Osteocyte (in vitro differentiated cells): ENCODE measurements at places on chromosomes 4 and X.

GRCh38 chr4:185718578-185719499 is 93.2 kb downstream of the SORBS2 start:
- no peaks in the 10 kb centered on the region for H3K27me3 ChIP-seq
- H3K27ac ChIP-seq: no peak overlapping the region
- no peak overlapping the region for H3K4me3 ChIP-seq
- peaks cover 11% of the 10 kb centered on the region for H3K4me1 ChIP-seq

DNA sequence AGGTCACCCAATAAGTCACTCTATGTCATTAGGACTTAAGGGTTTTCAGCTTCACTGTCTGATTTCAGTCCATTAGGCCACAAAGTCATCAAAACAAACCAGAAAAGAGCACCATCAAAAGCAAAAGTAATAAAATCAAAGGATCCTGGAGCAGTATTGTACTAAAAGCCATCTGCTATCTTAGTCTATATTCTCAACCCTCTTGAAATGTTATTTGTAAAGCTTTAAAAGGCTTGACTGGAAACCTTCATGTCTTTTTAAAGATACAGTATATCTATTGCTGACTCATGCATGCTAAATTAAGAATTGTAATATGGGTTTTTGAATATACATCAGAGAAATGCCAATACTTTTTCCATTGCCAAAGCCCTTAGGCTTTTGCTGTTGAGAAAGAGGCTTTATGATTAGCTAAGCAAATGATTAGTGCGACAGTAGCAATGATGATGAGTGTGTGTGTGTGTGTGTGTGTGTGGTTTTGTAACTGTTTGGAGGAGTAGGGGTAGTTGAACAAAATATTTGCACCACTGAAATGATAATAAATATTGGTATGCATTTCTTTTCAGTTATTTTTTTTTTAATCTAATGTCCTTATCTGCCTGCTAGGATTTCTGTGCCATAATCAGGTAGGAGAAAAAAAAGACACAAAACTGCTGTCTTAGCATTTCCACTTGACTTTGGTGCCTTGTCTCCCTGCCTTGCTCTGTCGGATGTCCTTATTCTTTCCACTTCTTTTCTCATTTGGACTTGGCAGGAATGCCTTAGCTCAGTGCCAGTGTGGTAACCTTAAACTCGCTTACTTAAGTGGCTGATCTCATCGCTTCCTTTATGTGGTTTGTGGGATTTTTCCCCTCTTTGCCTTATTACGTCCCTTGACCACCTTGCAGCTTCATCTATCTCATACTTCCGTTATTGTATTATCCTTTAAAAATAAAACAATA is 119.7 kb downstream of the PCDH7 start:
- H3K27me3 ChIP-seq: no peaks in the 10 kb centered on the region
- no peaks in the 10 kb centered on the region for H3K36me3 ChIP-seq
- H3K4me3 ChIP-seq: peak overlapping the region; percentile 9
- no peak for DNase-seq
- peak overlapping the region; percentile 74 for H3K27ac ChIP-seq
- peaks cover 71% of the 10 kb centered on the region for H3K4me1 ChIP-seq

DNA sequence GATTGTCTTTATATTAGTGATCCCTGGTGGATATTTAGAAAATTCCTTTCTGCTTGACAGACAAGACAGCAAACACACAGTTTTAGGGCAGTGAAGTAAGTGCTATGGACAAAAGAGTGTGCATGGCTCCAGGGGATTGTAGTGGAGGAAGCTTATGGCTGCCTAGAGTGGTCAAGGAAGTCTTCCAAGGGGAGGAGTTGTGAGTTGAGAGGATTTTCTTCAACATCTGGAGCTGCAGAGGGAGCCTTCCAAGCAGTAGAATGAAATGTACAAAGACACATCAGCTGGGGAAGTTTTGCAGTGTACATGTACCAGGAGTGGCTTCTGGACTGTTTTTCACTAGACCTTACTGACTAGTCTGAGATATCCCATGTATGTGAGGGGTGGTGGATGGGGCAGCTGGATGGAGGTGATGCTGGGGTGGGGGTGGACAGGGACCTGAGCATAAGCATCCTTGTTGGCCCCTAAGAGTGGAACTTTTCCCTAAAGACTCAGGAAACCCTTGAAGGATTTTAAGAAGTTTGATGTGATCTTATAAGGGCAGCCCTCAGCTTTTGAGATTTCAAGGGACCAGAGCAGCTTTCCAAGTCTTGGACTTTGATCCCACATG is 160.5 kb upstream of the TAPT1 start:
- no peaks in the 10 kb centered on the region for H3K4me1 ChIP-seq
- no peak overlapping the region for H3K27ac ChIP-seq
- no peaks in the 10 kb centered on the region for H3K36me3 ChIP-seq
- no peak for DNase-seq
- no peak overlapping the region for H3K4me3 ChIP-seq
- H3K27me3 ChIP-seq: peaks cover 4% of the 10 kb centered on the region

- no peaks in the 10 kb centered on the region for H3K27me3 ChIP-seq
- no peak for DNase-seq
- H3K27ac ChIP-seq: no peak overlapping the region
- H3K4me1 ChIP-seq: peaks cover 8% of the 10 kb centered on the region
- no peaks in the 10 kb centered on the region for H3K36me3 ChIP-seq
- no peak overlapping the region for H3K4me3 ChIP-seq
Measured at GRCh38 chr4:170887396-170887795, 797.6 kb upstream of the AADAT start.

DNA sequence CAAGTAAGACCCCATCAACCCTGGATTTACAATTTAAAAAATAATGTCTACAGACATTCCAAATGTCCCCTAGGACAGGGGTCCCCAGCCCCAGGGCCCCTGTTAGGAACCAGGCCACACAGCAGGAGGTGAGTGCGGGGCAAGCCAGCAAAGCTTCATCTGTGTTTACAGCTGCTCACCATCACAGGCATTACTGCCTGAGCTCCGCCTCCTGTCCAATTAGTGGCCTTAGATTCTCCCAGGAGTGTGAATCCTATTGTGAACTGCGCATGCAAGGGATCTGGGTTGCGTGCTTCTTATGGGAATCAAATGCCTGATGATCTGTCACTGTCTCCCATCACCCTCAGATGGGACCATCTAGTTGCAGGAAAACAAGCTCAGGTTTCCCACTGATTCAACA is 146.1 kb downstream of the ATP10D start:
- H3K4me3 ChIP-seq: no peak overlapping the region
- H3K27ac ChIP-seq: no peak overlapping the region
- H3K4me1 ChIP-seq: peaks cover 7% of the 10 kb centered on the region
- peaks cover 3% of the 10 kb centered on the region for H3K27me3 ChIP-seq
